ENCODE measurements at places on chromosomes 3 and 15. TPM values are rescaled to one million over a fixed set of nuclear protein-coding genes. Genes with fewer than 3 reads are reported as not detected.

XIRP1 gene
- not detected for total RNA-seq

BMF gene
- total RNA-seq: 5.2 TPM

LIPH gene
- total RNA-seq: 0.35 TPM

GRCh38 chr3:187618722-187619121, 51.5 kb downstream of the SST start:
- peaks cover 79% of the 10 kb centered on the region for H3K27me3 ChIP-seq
- H3K27ac ChIP-seq: no peak overlapping the region
- no peak for DNase-seq
- no peaks in the 10 kb centered on the region for H3K36me3 ChIP-seq
- no peaks in the 10 kb centered on the region for H3K4me1 ChIP-seq

DNA sequence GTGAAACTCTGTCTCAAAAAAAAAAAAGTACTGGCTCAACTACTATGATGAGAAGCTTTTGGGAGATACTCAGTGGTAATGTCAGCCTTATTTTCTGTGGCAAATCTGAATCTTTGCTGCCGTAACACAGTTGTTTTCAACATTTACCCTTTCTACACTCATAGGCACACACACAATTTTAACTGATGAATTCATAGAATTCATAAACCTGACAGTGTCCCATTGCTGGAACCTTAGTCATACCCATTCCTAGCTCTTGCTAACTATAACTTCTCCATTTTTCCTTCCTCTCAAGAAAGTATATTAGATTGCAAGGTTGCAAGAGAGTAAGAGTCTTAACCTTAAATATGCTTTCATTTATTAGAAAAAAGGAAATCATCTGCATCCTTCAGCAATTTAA, 496.6 kb downstream of the FHIT start:
- no peak overlapping the region for H3K27ac ChIP-seq
- H3K36me3 ChIP-seq: no peaks in the 10 kb centered on the region
- H3K27me3 ChIP-seq: no peaks in the 10 kb centered on the region

GRCh38 chr3:111385971-111386495, 156.0 kb upstream of the CD96 start:
- H3K27me3 ChIP-seq: no peaks in the 10 kb centered on the region
- H3K4me3 ChIP-seq: no peak overlapping the region
- H3K27ac ChIP-seq: no peak overlapping the region
- no peaks in the 10 kb centered on the region for H3K36me3 ChIP-seq
- H3K4me1 ChIP-seq: no peaks in the 10 kb centered on the region

GRCh38 chr3:13281507-13282357, 138.4 kb downstream of the NUP210 start:
- peak; percentile 60 for DNase-seq
- H3K36me3 ChIP-seq: no peaks in the 10 kb centered on the region
- no peaks in the 10 kb centered on the region for H3K27me3 ChIP-seq
- H3K4me3 ChIP-seq: peak overlapping the region; percentile 84

GRCh38 chr3:99471353-99472323, 166.8 kb upstream of the COL8A1 start:
- no peaks in the 10 kb centered on the region for H3K27me3 ChIP-seq
- H3K4me1 ChIP-seq: no peaks in the 10 kb centered on the region
- no peak for DNase-seq
- no peak overlapping the region for H3K4me3 ChIP-seq
- H3K36me3 ChIP-seq: no peaks in the 10 kb centered on the region
- H3K27ac ChIP-seq: no peak overlapping the region

- no peaks in the 10 kb centered on the region for H3K36me3 ChIP-seq
- no peak overlapping the region for H3K4me3 ChIP-seq
- H3K27me3 ChIP-seq: peaks cover 99% of the 10 kb centered on the region
- no peaks in the 10 kb centered on the region for H3K4me1 ChIP-seq
Measured at GRCh38 chr15:96421178-96421601, 90.7 kb downstream of the NR2F2 start.

DNA sequence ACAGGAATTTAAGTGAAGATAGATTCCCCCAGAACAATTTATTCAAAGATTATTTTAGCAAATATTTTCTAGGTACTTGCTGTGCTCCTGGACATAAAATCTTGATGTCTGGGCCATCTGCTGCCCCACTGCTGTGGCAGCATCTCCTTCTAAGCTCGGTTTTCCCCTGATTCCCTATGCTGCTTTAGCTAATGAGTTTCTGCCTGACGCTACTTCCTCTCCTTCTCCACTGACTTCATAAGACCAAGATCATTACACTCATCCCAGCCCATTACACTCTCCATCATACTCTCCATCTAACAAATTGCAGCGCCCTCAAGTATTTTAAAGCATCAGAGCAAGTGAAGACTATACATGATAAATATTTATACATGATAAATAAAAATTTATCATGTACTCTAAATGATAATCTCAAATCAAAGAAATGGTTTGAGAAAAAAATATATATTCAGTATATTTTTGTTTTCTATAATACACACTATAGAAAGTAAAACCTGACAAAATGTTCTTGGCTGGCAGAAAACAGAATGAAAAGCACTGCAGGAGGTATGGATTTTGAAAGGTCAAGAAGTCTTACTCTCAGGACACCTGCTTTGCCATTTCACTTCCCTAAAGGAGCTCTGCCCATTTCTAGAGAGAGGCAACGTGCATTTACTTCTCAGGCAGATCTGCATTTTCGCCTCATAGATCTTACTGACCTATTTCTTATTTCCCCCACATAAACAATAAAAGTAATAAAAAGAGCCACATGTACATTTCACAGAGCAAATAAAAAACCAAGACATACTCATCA, 232.0 kb downstream of the KCNMB2 start:
- H3K4me3 ChIP-seq: no peak overlapping the region
- DNase-seq: no peak
- no peaks in the 10 kb centered on the region for H3K27me3 ChIP-seq
- H3K27ac ChIP-seq: no peak overlapping the region
- no peaks in the 10 kb centered on the region for H3K36me3 ChIP-seq
- no peaks in the 10 kb centered on the region for H3K4me1 ChIP-seq

DNA sequence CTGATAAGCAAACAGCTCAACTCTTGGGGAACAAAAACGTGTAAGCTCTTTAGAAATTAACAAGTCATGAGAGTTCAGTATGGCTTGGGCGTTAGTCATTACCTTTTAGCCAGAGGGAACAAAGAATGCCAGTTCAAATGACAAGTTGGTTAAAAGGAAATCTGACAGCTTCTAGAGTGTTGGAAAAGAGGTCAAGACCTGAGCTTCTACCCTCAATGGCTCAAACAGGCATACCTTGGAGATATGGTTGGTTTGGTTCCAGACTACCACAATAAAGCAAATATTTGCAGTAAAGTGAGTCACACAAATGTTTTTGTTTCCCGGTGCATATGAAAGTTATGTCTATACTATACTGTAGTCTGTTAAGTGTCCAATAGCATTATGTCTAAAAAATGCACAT, 136.1 kb downstream of the CACNA1D start:
- H3K4me1 ChIP-seq: no peaks in the 10 kb centered on the region
- peak; percentile 69 for DNase-seq
- H3K4me3 ChIP-seq: no peak overlapping the region
- H3K36me3 ChIP-seq: no peaks in the 10 kb centered on the region
- H3K27me3 ChIP-seq: peaks cover 61% of the 10 kb centered on the region

- no peak overlapping the region for H3K27ac ChIP-seq
- no peaks in the 10 kb centered on the region for H3K27me3 ChIP-seq
- DNase-seq: no peak
- H3K4me3 ChIP-seq: no peak overlapping the region
- no peaks in the 10 kb centered on the region for H3K36me3 ChIP-seq
Measured at GRCh38 chr3:6449099-6449498, 411.8 kb upstream of the GRM7 start.

WDR49 gene
- total RNA-seq: not detected

DENND4A gene
- total RNA-seq: 11.6 TPM

DNA sequence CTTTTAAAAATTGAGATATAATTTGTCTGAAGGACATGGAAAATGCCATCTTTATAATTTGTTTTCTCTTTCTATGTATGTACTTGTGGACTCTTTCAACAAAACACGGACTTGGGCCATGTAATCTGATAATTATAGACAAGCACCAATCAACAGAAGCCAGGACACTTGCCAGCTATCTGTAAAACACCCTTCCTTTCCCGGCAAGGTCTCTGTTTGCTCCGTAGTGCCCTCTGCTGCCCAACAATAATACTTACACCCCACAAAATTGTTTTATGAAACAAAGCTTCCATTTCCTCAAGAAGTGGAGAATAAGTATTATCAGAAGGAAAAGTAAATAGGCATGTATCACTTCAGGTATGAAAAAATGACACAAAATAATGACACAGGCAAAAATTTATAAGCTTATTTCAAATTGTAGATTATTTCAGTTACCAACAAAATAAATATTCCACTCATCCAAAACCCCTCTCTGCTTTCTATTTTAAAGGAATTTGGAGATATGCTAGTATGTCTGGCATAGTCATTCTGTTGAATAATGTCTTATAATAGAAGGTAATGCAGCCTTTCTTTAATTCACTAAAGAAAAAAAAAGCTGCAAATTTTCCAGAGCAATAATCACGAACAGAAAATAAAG, 32.8 kb downstream of the MYH15 start:
- no peaks in the 10 kb centered on the region for H3K27me3 ChIP-seq
- no peak overlapping the region for H3K4me3 ChIP-seq
- no peak overlapping the region for H3K27ac ChIP-seq
- H3K4me1 ChIP-seq: peaks cover 20% of the 10 kb centered on the region

All from PC-3 (cell line).